Naive B cell (primary cell): ENCODE measurements at places on chromosomes 7 and 10. TPM values are rescaled to one million over a fixed set of nuclear protein-coding genes. Genes with fewer than 3 reads are reported as not detected.

DNA sequence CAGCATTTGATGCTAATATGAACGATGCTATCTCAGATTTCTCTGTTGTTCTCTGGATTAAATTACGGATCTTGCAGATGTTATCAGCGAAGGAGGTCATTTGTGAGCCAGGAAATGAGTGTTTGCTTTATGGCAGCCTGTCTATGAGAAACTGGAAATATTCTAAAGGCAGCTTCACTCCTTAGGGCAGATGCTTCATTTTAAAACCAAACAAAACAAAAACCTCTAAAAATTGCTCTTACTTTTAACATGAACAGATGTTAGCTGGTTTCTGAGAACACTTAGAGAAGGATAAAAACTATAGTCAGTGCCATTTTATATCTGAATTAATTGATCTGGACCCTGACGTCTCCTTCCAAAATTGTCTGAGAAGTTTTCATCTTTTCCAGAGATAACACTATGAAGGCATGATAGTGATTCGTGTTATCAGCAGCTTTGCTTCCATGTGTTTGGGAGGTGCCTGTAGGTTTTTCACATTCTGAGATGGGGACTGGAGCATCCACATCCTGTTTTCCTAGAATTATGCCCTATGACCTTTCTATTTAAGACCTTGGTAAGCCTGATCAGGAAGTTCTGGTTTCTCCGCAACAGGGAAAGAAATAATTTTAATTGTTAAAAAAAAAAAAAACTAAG lies 53.1 kb downstream of the CPED1 start:
- DNase-seq = no peak
- H3K4me3 ChIP-seq = no peak overlapping the region
- no peaks in the 10 kb centered on the region for H3K27me3 ChIP-seq
- no peak overlapping the region for H3K27ac ChIP-seq
- no peaks in the 10 kb centered on the region for H3K4me1 ChIP-seq
- no peaks in the 10 kb centered on the region for H3K36me3 ChIP-seq

GRCh38 chr7:149821191-149822148 lies 16.7 kb upstream of the ZNF862 start:
- no peak for DNase-seq
- peaks cover 4% of the 10 kb centered on the region for H3K4me1 ChIP-seq
- H3K4me3 ChIP-seq = no peak overlapping the region
- H3K27me3 ChIP-seq = peaks cover 14% of the 10 kb centered on the region

GRCh38 chr7:135197906-135198655 lies 13.2 kb downstream of the WDR91 start:
- H3K27me3 ChIP-seq = no peaks in the 10 kb centered on the region
- H3K4me3 ChIP-seq = no peak overlapping the region
- DNase-seq = no peak
- peaks cover 36% of the 10 kb centered on the region for H3K36me3 ChIP-seq
- peaks cover 4% of the 10 kb centered on the region for H3K4me1 ChIP-seq

- H3K27me3 ChIP-seq = peaks cover 5% of the 10 kb centered on the region
- no peak for DNase-seq
- H3K4me3 ChIP-seq = no peak overlapping the region
- no peaks in the 10 kb centered on the region for H3K4me1 ChIP-seq
- H3K27ac ChIP-seq = no peak overlapping the region
- H3K36me3 ChIP-seq = no peaks in the 10 kb centered on the region
Measured at GRCh38 chr7:137685433-137686164, 161.2 kb downstream of the DGKI start.

DNA sequence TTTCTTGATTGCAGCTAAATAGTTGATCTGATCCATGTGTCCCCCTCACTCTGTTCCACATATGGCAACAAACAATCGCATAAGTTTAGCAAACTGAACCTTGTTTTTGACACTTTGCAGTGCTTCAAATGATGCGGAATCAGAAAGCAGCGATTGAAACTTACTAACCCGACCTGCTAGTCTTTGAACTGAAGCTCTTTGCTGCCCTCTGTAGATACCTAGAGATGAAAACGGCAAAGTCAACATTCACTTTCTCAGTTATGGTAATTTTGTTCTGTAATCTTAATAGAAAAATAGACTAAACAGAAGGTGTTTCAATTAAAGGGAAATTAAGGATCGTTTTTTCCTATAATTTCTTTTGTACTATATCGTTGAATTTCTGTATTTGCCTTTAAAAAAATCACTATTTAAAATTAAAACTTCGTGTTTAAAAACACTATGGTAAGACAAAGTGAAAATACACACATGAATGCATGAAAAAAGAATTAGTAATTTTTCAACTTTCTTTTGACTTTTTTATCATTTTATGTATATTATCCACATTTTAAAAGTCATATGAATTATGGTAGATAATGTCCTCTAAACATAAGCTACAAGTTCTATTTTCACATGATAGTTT lies 276.5 kb downstream of the MAGI2 start:
- no peaks in the 10 kb centered on the region for H3K4me1 ChIP-seq
- H3K36me3 ChIP-seq = no peaks in the 10 kb centered on the region
- no peak overlapping the region for H3K27ac ChIP-seq
- no peak overlapping the region for H3K4me3 ChIP-seq

GRCh38 chr10:78248651-78249464 lies 215.2 kb downstream of the RPS24 start:
- H3K36me3 ChIP-seq = peaks cover 7% of the 10 kb centered on the region
- no peak overlapping the region for H3K4me3 ChIP-seq
- no peak overlapping the region for H3K27ac ChIP-seq
- no peak for DNase-seq

GRCh38 chr7:153941061-153941460 lies 111.1 kb upstream of the DPP6 start:
- H3K27me3 ChIP-seq = no peaks in the 10 kb centered on the region
- H3K27ac ChIP-seq = no peak overlapping the region
- no peaks in the 10 kb centered on the region for H3K4me1 ChIP-seq
- H3K36me3 ChIP-seq = no peaks in the 10 kb centered on the region
- DNase-seq = no peak

- peaks cover 42% of the 10 kb centered on the region for H3K4me1 ChIP-seq
- H3K4me3 ChIP-seq = no peak overlapping the region
- no peak overlapping the region for H3K27ac ChIP-seq
- H3K36me3 ChIP-seq = no peaks in the 10 kb centered on the region
Measured at GRCh38 chr10:102776779-102777456, 33.2 kb downstream of the WBP1L start.

DNA sequence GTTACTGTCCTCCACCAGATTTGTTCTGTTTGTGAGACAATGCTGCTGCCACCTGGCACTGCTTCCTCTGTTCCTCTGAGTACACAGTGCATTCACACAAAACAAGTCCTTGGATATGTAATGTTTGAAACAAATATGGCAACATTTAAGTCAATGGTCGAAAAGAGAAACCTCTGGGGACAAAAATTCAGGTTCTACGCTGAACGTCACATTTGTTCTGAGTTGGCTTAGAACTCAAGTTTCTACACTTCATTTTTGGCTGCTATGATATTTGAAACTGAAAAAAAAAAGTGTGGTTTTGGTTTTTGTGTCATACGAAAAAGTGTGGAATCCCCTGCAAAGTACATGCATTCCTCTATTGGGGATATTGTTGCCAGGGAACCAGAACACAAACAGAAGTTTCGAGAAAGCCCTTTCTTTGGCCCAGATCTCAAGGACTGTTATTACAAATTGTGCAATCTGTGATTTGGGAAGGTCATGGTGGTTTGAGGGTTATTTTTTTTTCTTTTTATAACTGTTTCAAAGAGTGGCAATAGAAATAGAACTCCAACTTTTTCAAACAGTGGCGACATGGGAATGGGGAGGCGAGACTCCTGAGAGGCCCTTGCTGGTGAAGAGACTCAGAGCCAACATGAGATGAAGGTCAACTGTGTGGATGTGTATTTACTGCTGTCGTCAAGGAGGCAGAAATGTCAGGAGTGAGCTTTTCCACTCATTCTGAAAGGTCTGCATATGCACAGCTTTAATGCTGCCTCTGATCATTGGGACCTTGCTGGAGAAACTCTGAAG lies 127.5 kb downstream of the CUBN start:
- no peak overlapping the region for H3K4me3 ChIP-seq
- no peaks in the 10 kb centered on the region for H3K36me3 ChIP-seq
- H3K27me3 ChIP-seq = peaks cover 7% of the 10 kb centered on the region
- no peak for DNase-seq

GRCh38 chr7:10720042-10720441 lies 253.6 kb upstream of the PHF14 start:
- H3K36me3 ChIP-seq = no peaks in the 10 kb centered on the region
- no peak overlapping the region for H3K27ac ChIP-seq
- no peaks in the 10 kb centered on the region for H3K27me3 ChIP-seq

DNA sequence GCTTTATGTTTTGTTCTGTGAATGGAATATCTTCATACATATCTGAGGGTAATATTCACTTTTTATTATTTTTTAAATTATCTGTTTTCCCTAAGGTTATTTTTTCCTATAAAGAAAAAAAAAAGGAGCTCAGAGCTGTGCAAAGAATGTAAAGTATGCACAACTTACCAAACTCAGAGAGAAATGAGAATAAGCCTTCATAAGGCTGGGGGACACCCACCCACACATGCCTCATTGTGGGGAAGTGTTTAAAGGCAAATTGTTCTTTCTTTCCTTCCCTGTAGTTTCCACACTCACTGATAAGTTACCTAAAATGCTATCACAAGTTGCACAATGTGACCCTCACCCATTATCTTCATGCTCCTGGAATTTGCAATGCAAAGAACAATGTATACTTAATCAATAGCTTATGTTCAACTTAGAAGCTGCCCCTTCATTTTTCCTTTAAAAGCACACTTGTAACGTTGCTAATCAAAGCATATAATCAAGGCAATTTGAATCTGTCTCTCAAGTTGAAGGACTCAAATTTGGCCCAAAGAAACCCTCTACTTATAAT lies 108.1 kb downstream of the GNAT3 start:
- no peaks in the 10 kb centered on the region for H3K4me1 ChIP-seq
- DNase-seq = no peak
- no peaks in the 10 kb centered on the region for H3K27me3 ChIP-seq
- H3K4me3 ChIP-seq = no peak overlapping the region

- peak overlapping the region; percentile 25 for H3K4me3 ChIP-seq
- DNase-seq = no peak
- peaks cover 47% of the 10 kb centered on the region for H3K4me1 ChIP-seq
- H3K27ac ChIP-seq = no peak overlapping the region
- H3K36me3 ChIP-seq = no peaks in the 10 kb centered on the region
Measured at GRCh38 chr7:143046426-143046851, 5.7 kb upstream of the OR6V1 start.

Gene WDFY4
- polyA plus RNA-seq = 46.5 TPM

- H3K27ac ChIP-seq = peak within 1 kb of the TSS; percentile 26
- no peak for DNase-seq
- H3K4me3 ChIP-seq = peak within 1 kb of the TSS; percentile 61
- H3K27me3 ChIP-seq = peaks cover 24% of the 10 kb centered on the region
Measured at GRCh38 chr7:150737265-150738055, at the start of gene GIMAP5. Gene GIMAP5, plus strand, starts transcription at chr7:150737418. Its CDS starts 3,467 bp downstream, at chr7:150740885.

GRCh38 chr10:98030093-98030821 lies at the start of gene CRTAC1:
Gene CRTAC1, minus strand, starts transcription at chr10:98030621. Its CDS starts 149 bp downstream, at chr10:98030472.
- H3K27ac ChIP-seq = peak within 1 kb of the TSS; percentile 88
- H3K27me3 ChIP-seq = peaks cover 62% of the 10 kb centered on the region
- peaks cover 6% of the 10 kb centered on the region for H3K4me1 ChIP-seq
- no peak for DNase-seq
- H3K4me3 ChIP-seq = peak within 1 kb of the TSS; percentile 26

DNA sequence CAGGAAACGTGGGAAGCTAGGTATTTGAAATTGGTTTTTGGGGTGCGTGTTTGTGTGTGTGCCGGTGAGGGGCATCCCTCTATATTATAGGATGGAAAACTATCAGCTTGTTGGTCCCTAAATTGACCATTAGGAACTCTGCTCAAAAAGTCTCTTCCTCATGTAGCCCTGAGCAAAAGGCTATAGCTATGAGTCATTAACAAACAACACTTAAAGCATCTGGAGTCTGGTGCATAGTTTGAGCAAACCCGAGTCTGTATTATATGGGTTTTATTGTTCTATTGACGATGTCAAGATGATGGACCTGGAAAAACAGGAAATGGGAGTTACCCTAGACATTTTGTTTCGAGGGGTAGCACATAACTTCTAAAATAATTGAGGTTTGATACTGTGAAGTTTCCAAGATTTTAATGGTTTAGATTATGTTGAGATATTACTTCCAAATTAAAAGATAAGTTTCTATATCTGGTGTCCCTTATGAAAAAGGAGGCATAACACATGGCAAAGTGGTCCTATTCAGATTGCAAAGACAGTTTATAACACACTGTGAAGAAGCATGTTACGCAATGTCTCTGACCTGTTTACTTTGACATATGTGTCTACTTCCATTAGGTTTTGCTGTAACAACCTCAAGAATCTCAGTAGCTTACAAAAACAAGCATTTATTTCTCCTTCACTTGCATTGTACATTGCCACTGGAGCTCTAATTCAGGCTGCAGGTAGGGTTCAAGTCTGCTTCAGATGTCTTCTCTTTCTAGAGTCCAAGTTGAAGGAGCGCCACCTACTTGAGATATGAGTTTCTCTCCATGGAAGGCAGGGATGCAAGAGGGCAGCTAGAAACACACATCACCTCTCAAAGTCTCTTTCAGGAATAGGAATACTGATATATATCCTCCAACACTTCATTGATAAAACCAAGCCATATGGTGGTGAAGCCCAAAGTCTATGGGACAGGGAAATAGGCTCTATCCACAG lies 357.7 kb downstream of the PHF14 start:
- H3K4me1 ChIP-seq = no peaks in the 10 kb centered on the region
- no peak overlapping the region for H3K4me3 ChIP-seq
- no peaks in the 10 kb centered on the region for H3K27me3 ChIP-seq
- H3K27ac ChIP-seq = no peak overlapping the region
- H3K36me3 ChIP-seq = no peaks in the 10 kb centered on the region

Gene CCDC146
- polyA plus RNA-seq = 0.73 TPM

Gene ARPC1B
- 525 TPM for polyA plus RNA-seq

DNA sequence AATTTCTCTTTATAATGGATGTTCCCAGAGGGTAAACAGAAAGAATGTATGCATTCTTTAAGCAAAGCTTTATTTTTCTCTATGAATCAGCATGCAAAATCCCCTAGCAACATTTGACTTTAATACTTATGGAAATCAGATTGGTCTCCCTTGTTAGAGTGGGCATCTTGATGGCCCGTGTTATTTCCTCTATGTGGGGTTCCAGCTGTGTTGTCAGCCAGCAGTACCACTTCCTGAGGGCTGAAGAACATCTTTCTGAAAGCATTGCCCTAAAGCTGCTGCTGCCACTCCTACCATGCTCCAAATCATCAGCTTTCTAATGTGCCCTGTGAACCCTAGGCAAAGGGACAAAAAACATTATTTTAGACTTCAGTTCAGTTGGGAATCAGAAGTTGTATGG lies 70.4 kb upstream of the HECTD2 start:
- no peak for DNase-seq
- no peaks in the 10 kb centered on the region for H3K36me3 ChIP-seq
- H3K27me3 ChIP-seq = peaks cover 6% of the 10 kb centered on the region
- H3K27ac ChIP-seq = no peak overlapping the region

DNA sequence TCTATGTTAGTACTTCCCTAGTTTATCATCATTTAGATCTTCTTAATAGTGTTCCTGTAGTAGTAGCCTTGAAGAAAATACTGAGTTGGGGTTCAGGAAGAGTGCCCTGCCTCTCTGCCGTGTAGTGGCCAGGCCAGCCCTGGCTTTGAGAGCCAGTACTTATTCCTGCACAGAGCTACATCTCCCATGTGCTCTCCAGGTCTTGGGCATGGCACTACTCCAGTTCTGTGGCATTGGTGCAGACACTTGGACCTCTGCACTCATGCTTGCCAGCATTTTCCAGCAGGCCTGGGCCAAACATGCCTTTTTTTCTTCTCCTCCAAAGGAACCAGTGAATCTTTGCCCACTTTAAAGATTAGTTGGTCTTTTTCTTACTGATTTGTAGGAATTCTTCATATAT lies 5.3 kb downstream of the GNG11 start:
- DNase-seq = no peak
- H3K4me1 ChIP-seq = peaks cover 18% of the 10 kb centered on the region
- H3K36me3 ChIP-seq = no peaks in the 10 kb centered on the region
- H3K27ac ChIP-seq = no peak overlapping the region

Gene C10orf105
- not detected for polyA plus RNA-seq

- no peak for DNase-seq
- H3K36me3 ChIP-seq = no peaks in the 10 kb centered on the region
- H3K27me3 ChIP-seq = peaks cover 6% of the 10 kb centered on the region
- no peaks in the 10 kb centered on the region for H3K4me1 ChIP-seq
Measured at GRCh38 chr10:77539147-77539935, 98.3 kb downstream of the KCNMA1 start.
